ENCODE measurements at places on chromosomes 12 and 14.

GRCh38 chr12:19044430-19044829 is 85.1 kb upstream of the PLEKHA5 start:
- no peak for DNase-seq

DNA sequence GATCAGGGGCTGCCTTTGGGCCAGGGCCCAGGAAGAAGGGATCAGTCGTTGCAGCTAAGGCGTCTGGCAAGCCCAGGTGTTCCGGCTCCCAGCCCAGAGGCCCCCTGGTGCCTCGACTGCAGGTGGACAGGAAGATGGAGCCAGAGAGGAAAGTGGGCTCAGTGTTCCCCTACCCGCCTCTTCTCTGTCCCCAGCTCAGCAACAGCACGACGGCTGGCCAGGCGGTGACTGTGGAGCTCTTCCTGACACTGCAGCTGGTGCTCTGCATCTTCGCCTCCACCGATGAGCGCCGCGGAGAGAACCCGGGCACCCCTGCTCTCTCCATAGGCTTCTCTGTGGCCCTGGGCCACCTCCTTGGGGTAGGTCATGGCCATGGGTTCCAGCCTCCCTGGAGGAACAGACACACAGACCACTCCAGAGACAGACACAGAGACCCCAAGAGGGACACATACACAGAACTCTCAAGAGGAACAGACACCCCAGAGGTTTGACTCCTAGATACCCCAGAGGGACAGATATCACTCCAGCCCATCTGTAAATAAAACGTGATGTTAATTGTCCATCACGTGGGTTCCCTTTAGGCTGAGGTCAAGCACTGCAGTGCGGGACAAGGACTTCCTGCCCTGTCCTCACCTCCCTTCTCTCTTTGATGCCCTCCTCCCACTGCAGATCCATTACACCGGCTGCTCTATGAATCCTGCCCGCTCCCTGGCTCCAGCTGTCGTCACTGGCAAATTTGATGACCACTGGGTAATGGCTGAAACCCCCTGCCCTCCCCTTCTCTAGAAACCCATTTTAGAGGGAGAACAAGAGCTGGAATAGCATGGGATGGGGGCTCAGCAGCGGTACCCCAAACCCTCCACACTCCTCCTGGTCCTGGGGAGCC is 3.7 kb downstream of the AQP2 start:
- DNase-seq = no peak

GRCh38 chr12:69167648-69168165 is 71.7 kb upstream of the CPSF6 start:
- DNase-seq = no peak

- no peak for DNase-seq
Measured at GRCh38 chr14:100568998-100569733, 18.1 kb downstream of the BEGAIN start.

DNA sequence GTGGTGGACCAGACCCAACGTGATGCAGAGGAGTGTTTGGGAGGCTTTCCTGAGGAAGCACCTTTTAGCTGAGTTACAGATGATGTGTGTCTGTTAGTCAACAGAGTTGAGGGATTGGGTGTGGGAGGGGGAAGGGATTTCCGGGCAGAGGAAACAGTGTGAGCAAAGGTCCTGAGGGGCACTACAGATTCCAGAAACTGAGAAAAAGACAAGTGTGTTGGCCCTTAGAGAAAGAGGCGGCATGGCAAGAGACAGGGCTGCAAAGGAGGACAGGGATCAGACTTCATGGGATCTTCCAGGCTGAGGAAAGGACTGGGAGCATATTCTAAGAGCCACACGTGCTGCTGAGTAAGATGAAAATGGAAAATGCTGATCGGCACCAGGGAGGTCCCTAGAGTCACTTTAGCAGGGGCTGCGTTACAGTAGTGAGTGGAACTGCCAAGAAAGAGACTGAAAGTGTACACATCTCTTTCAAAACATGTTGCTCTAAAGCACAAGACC is 9.4 kb upstream of the RPS6KL1 start:
- DNase-seq = no peak

DNA sequence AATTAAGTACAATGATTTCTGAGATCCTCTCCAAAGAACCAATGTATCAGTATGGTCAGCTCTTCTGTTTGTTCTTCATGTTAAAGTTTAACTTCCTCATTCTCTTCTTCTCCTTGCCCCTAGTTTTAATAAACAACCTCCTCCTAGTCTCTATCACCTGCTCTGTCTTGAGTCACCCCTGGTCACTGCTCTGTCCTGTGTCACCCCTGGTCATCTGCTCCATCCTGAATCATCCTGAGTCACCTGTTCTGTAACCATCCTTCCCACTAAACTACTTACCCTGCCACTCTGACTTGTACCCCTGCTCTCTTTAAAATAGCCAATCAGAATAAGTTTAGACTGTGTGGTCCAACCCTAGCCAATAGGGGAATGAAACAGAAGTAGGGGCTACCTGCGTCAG is 100.5 kb downstream of the ALG10B start:
- no peak for DNase-seq
